ENCODE measurements at places on chromosomes 1 and 21. TPM values are rescaled to one million over a fixed set of nuclear protein-coding genes. Genes with fewer than 3 reads are reported as not detected.

The ADORA1 gene
- 1.1 TPM for total RNA-seq

The RAB25 gene
- 82.0 TPM for total RNA-seq

The SHISAL2A gene
- total RNA-seq, result 4.5 TPM

The TRIM33 gene
- total RNA-seq, result 50.6 TPM

- no peak for DNase-seq
Observed at GRCh38 chr1:111695801-111696200, 43.4 kb downstream of the INKA2 start.

DNA sequence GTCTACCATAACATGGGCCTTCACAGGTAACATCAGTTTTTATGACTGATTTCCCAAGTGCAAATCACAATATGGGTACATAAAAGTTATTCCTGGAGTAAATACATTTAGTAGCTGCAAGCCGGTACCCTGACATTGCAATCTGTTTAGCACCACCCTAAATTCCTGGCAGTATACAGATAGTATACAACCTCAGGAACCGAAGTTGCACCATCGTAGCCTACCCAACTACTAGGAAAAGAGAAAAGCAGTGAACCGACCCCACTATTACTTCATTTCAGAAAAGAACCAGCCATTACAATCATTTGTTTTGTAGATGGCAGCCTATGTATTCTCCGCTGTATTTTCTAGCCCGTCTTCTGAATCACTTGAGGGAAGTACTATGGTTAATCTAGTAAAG, 1.1 kb downstream of the ADIPOR1 start:
- no peak for DNase-seq

DNA sequence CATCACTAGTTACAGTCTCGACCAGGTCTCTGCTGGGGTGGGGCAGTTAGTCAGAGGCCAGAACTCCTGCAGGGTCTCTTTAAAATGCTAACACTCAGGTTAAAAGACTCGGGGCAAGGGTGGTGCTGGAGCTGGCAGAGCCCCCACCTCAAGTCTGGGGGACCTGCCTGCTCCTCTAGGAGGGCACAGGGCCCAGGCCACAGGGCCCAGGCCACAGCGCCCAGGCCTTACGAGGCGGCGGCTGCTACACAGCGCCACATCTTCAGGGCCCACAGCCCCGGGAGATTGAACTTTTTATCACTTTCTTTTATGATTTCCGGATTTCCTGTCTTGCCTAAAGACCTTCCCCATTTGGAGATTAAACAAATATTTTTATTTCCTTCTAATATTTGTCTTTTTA, 10.4 kb downstream of the MPZ start:
- no peak for DNase-seq

- no peak for DNase-seq
Observed at GRCh38 chr1:239843541-239843940, 248.1 kb upstream of the FMN2 start.

Measured in endodermal cell (in vitro differentiated cells).